ENCODE measurements at places on chromosomes 1 and 21.
A peak's percentile ranks its signal among the peaks of the same experiment; 100 is the strongest.

- DNase-seq: no peak
Measured at GRCh38 chr1:165603810-165604209, 27.2 kb upstream of the MGST3 start.

GRCh38 chr1:162772571-162773154 lies 17.8 kb upstream of the HSD17B7 start:
- no peak for DNase-seq

DNA sequence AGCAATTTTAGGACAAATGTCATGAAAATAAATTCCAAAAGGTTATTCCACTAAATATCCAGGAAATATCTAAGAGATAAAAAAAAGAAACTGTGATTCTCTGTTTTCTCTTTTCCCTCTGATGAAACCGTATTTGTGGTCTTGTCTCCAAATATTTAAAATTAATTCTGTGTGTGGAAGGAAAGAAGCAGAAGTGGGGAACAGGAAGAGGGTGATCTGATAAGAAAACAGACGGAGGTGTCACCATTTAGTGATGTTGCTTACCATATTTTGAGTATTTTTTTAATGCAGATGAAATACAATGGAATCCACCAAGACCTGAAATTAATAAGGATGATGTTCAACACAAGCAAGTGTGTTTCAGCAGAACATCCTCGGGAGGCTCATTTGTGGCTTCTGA lies 29.6 kb downstream of the CLCA1 start:
- DNase-seq: no peak

GRCh38 chr21:16863362-16863905 lies 649.4 kb upstream of the CXADR start:
- DNase-seq: no peak

DNA sequence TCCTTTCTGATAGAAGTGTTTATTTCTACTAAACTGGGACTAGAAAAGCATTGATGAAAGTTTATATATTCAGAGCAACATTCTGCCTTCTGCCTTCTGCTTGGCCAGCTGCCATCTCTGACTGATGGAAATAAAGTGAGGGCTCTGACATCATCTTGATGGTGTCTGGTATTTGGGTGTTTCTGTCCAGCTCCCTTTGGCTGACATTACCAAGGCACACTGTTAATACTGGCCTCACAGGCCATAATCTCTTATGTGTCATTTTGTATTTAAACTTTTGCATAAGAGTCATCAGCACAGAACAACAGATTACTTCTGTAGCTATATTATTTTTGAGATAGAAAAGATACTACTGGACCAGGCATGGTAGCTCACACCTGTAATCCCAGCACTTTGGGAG lies 216.9 kb downstream of the RYR2 start:
- no peak for DNase-seq

- no peak for DNase-seq
Measured at GRCh38 chr1:219041141-219041540, 132.5 kb upstream of the LYPLAL1 start.

- DNase-seq: no peak
Measured at GRCh38 chr1:192945390-192946130, 113.6 kb downstream of the UCHL5 start.

DNA sequence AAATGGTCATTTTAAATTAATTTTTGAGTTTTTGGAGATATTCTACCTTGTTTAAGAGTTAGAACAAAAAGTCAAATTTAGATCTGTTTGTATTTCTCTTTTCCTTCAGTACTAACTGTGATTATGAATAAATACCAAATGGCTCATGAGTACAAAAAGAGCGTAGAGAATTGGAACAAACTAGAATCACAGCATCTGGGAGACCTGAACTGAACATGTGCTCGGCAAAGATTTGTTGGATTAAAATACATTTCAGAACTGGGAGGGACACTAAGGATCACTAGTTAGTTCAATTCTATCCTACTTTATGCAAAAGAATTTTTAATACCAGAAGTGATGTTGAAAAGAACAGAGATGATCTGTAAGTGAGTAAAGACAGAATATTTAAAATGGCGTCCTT lies 19.5 kb downstream of the OLFM3 start:
- DNase-seq: no peak

DNA sequence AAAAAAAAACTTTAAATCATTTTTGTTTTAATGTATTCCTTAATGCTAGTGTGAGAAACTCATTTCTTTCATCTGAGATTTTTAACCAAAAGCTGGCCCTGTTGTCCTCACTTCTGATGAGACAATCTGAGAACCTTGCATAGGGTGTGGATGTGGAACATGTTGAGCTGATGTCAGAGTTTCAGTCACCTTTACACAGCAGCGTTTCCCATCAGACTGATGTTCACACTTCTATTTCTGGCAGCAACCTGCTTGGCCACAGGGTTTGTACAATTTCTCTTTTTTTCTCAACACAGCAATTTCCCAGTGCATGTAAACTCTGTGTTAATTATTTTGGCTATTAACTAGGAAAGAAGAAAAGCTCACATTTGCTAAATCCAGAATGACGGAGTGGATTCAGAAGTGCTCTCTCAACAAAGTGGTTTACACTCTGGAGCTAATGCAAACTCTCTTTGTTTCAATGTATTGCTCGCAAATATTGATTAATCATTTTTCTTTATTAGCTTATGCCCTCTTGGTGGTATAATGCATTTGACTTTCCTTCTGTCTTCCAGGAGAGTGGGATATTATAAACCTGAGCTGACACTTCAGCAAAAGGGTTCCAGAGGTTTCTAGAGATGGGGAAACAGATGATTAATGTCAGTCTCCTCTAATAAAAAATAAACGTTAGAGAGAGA lies 70.5 kb upstream of the HSPA13 start:
- DNase-seq: no peak

- no peak for DNase-seq
Measured at GRCh38 chr1:183732236-183732880, 72.6 kb upstream of the RGL1 start.

DNA sequence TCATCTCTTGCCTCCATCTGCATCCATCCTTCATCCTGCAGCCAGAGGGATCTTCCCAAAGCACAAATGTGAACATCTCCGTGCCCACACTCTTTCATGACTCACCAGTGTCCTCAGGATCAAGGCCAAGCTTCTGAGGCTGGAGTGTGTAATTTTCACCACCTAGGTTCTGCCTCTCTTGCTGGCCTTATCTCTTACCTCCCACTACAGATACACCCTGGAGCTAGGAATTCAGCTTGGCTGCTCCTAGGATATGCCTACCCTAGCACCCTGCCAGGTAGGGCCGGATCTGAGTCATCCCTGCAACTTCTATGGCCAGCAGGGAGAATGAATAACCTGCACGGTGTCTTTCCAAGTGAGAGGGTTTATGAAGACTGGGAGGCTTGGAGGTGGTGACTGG lies 208.7 kb upstream of the CSF3R start:
- peak; percentile 22 for DNase-seq

DNA sequence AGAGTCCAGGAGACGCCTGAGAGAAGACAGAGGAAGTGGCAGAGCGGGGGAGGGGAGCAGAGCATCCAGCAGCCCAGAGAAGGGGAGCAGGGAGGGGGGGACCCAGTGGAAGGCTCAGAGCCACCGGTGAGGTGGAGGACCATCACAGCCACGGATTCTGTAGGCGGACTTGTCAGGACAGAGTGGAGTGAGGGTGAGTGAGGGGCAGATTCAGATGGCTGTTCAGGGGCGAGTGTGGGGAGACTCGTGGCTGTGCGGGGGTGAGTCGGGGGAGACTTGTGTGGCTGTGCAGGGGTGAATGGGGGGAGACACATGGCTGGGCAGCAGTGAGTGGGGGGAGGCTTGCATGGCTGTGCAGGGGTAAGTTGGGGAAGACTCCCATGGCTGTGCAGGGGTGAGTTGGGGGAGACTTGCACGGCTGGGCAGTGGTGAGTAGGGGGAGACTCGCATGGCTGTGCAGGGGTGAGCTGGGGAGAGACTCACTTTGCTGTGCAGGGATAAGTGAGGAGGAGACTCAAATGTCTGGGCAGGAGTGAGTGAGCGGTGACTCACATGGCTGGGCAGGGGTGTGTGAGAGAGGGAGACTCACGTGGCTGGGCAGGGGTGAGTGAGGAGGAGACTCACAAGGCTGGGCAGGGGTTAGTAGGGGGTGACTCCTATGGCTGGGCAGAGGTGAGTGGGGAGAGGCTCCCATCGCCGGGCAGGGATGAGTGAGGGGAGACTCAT lies 56.8 kb upstream of the ABCG1 start:
- no peak for DNase-seq

DNA sequence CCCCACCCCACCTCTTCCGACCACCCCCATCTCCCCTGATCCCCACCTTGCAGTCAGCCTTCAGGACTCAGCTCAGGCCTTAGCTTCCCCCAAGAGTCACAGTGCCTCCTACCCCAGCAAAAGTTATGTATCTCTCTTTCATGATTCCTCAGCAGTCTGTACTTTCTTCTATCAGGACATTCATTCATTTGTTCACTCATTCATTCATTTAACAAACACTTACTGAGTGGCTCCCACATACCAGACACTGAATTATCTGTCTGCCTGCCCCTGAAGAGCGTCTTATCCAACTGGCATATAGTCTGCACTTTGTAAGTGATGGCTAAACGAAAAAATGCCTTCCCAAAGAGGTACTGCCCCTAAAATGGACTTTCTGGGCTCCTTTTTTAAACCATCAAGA lies 114.4 kb upstream of the SLC35F3 start:
- no peak for DNase-seq

DNA sequence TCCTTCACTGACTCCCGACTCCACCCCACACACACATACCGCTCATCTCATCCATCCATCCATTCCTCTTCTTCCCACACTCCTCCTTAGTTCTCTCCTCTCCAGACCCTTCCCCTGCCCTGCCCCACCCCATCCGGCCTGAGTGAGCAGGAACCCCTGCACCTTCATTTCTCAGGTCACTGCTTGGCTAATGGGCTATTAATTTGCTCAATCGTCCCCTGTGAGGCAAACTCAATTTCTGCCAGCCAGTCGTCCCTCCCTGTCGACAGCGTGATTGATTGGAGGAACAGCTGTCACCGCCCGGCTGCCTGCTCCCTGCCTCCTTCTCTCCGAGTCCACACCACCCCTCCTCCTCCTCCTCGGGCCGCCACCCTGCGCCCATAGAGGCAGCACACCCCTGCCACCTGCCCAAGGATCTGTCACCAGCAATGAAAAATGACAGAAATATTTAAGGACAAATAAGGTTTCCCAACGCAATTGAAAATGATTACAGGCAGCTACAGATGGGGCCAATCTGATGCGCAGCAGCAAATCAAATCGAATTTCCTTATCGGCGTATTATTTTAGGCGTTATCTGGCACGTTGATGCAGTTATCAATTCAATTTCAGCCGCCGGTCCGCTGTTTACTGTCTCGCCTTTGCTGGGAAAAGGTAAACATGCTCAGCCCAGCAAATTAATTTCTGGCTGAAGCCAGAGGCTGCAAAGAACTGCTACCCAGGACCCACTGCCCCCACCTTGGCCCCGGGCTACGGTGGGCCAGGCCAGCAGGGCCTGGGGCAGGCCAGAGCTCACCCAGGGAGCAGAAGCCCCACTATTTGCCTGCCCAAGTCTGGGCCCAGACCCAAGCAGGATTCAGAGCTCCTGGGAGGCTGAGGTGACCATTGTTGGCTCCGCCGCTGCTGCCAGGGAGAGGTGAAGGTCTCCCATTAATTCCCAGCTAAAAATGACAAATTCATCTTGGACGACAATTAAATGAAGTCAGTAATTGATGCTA lies 71.3 kb downstream of the TMEM53 start:
- no peak for DNase-seq

- no peak for DNase-seq
Measured at GRCh38 chr1:150997949-150998348, 8.8 kb downstream of the MINDY1 start.

GRCh38 chr1:15345705-15346345 lies 63.9 kb upstream of the EFHD2 start:
- DNase-seq: no peak

GRCh38 chr1:226892524-226892875 lies 22.1 kb downstream of the PSEN2 start:
- DNase-seq: no peak

- no peak for DNase-seq
Measured at GRCh38 chr1:78143152-78143551, 97.4 kb downstream of the GIPC2 start.

GRCh38 chr1:226135709-226136108 lies 50.8 kb downstream of the ACBD3 start:
- DNase-seq: peak; percentile 52

- DNase-seq: peak; percentile 81
Measured at GRCh38 chr1:170670802-170671628, 7.1 kb downstream of the PRRX1 start.

DNA sequence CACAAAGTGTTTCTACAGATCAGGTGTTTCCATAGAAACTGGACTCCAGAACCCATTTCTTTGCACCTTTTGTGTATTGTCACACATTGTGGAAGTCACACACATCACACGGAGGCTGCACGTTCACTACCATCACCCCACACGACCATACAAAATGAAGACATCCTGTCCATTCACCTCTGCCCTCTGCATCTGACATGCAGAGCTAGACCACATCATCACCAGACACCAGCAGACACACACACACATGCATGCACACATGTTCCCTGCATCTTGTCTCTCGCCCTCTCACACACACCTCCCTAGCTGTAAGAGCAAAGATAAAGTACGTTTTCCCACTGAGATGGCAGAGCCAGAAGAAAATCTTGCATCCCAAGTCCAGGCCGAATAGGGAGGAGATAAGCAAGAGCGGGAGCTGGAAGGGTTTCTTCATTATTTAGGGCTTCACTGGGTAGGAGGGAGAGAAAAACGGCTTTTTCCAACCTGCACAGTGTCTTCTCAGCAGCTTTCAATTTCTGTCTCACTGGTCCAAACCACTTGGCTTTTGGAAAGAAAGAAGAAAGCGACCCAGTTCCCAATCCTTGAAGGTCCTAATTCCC lies 709 bp downstream of the PRELP start:
- DNase-seq: no peak

DNA sequence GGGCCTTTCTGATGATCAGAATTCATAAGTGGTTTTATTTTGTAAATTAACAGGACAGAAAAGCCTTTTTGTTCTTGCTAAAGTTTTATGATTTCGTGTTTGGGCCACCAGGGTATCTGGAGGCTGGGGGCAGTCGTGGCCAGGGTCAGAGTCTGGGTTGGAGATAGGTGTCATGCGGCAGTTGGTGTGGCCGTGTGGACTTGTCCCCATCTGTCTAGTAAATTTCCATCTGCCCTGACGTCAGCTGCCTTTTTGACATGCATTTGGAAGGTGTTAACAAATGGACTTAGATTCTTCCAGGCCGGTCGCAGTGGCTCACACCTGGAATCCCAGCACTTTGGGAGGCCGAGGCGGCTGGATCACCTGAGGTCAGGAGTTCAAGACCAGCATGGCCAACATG lies 56.8 kb downstream of the SKI start:
- no peak for DNase-seq

GRCh38 chr1:24329797-24330543 lies 10.8 kb downstream of the GRHL3 start:
- DNase-seq: no peak

DNA sequence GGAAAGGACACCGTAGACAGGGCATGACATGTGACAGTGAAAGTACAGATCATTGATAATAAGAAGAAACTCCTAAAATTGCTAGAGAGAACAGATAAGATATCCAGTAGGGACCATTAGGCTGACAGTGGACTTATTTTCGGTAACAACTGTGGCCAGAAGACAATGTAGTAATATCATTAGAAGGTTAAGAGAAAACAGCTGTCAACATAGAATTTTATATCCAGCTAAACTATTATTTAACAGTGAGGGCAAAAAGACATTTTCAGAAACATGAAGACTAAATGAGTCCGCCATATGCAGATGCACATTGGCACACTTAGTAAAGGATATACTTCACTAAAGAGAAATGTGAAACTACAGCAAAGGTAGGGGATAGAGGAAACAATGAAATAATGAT lies 95.4 kb upstream of the GUCA2B start:
- DNase-seq: no peak

- DNase-seq: no peak
Measured at GRCh38 chr21:33419538-33420123, 16.4 kb downstream of the IFNGR2 start.
